ENCODE measurements at places on chromosomes 1 and 21.

DNA sequence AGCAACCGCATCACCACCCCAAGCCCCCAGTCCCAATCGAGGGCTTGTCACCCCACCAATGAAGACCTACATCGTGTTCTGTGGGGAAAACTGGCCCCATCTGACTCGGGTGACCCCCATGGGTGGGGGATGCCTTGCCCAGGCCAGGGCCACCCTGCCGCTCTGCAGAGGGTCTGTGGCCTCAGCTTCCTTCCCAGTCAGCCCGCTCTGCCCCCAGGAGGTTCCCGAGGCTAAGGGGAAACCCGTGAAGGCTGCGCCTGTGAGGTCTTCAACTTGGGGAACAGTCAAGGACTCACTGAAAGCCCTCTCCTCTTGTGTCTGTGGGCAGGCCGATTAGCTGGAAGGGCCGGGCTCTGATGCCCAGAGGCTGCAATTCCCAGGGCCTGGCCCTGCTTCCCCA lies 2.0 kb downstream of the SRARP start:
- no peak for DNase-seq

DNA sequence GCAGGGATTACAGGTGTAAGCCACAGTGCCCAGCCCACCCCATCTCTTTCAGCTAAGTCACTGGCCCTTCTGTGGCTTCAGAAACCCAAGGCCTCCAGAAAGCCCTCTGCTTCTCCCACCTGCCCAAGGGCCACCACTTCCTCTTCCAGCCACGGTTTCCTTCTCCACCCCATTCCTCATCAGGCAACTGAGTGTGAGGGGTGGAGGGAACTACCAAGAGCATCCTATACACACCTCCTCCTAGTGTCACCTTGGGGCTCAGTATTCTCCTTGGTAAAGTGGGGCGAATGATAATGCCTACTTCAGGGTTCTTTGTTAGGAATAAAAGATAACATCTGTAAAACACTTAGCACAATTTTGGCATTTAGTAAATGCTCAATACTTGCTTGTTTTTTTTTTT lies 30.0 kb downstream of the KNCN start:
- DNase-seq, result no peak

GRCh38 chr1:18994381-18994780 lies 37.9 kb upstream of the IFFO2 start:
- no peak for DNase-seq

- DNase-seq, result no peak
These were observed 37.4 kb downstream of the TMCO4 start for GRCh38 chr1:19762175-19762779.

DNA sequence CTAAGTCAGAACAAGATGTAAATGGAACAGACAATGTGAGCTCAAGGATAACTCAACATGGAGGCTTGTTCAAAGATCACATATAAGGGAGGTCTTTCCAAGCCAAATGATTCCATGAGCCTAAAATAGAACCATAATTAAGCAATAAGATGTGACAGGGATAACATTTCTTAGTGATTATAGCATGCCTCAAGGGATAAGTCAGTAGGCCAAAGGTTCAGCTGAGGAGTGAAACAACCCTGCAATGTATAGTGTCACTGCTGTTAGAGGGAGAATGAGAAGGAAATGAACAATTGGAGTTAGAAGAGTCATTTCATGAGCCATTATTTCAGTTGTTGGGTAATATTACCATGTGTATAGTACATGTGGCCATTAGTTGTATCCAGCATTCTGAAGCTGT lies 25.0 kb downstream of the GORAB start:
- DNase-seq, result no peak

DNA sequence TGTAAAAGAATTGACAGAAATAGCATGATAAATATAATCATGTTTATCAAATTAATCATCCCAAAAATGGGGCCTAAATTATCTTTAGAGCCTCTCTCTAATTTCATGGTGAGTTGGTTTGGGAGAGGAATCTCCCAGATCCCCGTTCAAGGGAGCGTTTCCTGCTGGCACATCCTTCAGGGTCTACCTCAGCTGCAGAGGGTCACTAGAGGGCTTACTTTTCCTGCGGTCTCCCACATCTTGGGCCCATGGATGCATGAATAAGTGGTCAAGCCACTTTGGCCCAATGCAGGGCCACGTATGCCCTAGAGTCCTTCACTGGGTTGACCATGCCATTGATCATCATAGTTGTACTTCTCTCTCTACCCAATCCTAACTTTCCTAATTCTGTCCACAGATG lies 164.1 kb downstream of the USP25 start:
- no peak for DNase-seq
